ENCODE measurements at places on chromosomes 2 and 18.

GRCh38 chr18:48488388-48488850 lies 50.4 kb upstream of the CTIF start:
- no peak for DNase-seq

- DNase-seq, result no peak
Observed at GRCh38 chr2:204507636-204508035, 37.6 kb upstream of the PARD3B start.

DNA sequence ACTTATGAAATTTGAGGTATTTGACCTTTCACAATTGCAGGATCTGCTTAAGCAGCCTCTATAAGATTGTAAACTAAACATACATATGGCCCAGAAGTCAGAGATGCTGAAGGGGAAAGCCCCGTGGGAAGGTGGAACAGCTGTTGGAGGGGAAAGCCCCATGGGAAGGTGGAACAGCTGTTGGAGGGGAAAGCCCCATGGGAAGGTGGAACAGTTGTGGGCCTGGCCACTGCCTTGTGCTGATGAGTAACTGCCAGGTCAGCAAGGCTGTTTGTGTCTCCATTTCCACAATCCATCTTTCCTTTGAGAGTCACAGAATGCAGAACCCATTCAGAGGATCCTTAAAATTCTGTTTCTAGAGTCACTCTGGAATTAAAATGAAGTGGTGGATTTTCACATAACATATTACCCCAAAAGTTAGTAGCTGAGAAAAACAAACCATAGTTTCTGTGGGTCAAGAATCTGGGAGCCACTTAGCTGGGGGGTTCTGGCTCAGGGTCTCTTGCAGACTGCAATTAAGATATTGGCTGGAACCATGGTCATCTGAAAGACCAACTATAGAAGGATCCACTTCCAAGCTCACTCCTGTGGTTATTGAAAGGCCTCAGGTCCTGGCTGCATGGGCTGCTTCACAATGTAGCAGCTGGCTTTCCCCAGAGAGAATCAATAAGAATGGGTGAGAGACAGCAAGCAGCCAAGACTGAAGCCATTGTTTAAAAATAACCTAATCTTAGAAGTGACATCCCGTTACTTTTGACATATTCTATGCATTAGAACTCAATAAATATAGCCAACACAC lies 86.6 kb upstream of the CAVIN2 start:
- DNase-seq, result no peak

- no peak for DNase-seq
Observed at GRCh38 chr18:75246721-75247610, 36.4 kb downstream of the TSHZ1 start.

- no peak for DNase-seq
Observed at GRCh38 chr18:49944663-49945062, 131.3 kb upstream of the ACAA2 start.
